ENCODE measurements at places on chromosomes 11 and 22.

- DNase-seq, result no peak
Observed at GRCh38 chr22:19877626-19878339, 23.1 kb upstream of the GNB1L start.

- no peak for DNase-seq
Observed at GRCh38 chr11:104534278-104534677, 364.0 kb downstream of the CASP12 start.

DNA sequence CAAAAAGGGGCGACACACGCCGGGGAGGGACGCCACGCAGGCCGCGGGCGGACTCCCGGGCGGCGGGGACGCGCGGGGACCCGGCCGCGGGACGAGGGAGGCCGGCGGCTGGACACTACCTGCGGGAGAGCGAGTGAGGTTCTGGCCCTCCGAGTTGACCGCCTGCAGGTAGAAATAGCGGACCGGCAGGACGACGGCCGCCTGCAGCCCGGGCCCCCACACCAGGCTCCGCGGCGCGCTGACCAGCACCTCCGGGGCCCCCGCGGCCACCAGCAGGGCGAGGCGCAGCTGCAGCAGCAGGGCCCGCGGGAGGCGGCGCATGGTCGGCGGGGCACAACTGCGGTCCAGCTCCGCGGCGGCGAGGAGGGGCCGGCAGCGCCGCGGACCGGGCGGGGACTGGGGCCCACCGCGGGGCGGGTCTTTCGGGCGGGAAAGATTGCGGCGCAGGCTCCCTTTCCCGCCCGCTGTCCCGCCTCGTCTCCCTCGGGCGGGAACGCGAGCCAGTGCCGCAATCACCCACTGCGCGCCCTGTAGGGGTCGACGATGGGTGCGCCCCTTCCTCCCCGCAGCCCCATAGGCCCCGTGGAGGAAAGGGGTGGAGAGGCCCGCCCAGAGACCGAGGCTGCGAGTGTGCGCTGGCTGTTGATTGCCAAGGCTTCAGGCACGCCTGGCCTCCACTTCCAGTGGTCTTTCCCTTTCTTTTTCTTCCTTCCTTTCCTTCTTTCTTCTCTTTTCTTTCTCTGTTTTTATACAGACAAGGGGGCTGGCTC is at the start of gene POGLUT3:
POGLUT3 (minus strand) TSS at position 339 of the 770 bp plus-strand sequence; CDS start at position 321, 18 bp downstream.
- DNase-seq, result peak; percentile 17

- DNase-seq, result no peak
Observed at GRCh38 chr11:28799316-28799715, 691.1 kb downstream of the METTL15 start.

GRCh38 chr22:22182218-22182989 is 62.2 kb upstream of the VPREB1 start:
- DNase-seq, result no peak

DNA sequence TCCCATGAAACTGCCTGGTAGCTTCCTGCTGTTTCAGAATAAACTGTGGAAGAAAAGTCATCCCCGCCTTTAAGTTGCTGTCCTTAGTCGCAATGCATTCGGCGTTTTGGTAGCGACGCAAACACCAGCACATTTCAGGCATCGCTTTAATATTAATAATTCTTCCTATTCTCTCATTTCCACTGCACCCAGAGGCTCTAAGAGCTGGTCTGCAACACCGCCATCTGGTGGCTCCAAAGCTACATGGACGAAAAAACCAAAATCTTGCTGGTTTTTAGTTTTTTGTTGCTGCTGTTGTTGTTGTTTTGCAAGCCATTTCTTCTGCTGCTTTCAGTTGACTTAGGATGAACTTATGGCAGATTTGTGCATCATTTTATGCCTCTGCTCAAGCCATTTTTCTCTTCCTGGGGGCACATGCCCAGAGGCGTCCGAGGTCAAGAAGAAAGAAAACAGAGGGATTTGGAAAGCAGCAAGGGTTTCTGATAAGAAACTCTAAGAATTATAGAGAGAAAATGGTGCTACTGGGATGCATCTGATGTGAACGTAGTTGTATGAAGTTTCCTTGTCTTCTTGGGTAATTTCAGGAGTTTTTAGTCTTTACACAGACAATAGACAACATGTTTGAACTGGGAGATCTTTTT is 345.4 kb upstream of the KIRREL3 start:
- no peak for DNase-seq

DNA sequence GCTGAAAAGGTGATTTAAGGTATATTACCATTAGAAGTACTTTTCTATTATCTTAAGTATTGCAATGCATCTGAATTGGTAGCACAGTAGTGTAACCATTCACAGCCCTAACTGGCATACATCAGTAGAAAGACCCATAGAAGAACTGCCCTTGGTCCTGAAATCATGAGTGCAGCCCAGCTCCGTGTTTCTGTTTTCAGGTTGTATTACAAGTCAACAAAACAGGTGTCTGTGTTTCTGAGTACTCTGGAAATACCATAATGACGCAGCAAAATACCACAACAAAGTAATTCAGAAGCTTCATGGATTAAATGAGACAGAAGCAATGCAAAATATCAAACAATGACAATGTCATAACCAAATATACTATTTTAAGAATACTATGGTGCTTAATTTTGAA is 226.3 kb downstream of the OPCML start:
- no peak for DNase-seq

DNA sequence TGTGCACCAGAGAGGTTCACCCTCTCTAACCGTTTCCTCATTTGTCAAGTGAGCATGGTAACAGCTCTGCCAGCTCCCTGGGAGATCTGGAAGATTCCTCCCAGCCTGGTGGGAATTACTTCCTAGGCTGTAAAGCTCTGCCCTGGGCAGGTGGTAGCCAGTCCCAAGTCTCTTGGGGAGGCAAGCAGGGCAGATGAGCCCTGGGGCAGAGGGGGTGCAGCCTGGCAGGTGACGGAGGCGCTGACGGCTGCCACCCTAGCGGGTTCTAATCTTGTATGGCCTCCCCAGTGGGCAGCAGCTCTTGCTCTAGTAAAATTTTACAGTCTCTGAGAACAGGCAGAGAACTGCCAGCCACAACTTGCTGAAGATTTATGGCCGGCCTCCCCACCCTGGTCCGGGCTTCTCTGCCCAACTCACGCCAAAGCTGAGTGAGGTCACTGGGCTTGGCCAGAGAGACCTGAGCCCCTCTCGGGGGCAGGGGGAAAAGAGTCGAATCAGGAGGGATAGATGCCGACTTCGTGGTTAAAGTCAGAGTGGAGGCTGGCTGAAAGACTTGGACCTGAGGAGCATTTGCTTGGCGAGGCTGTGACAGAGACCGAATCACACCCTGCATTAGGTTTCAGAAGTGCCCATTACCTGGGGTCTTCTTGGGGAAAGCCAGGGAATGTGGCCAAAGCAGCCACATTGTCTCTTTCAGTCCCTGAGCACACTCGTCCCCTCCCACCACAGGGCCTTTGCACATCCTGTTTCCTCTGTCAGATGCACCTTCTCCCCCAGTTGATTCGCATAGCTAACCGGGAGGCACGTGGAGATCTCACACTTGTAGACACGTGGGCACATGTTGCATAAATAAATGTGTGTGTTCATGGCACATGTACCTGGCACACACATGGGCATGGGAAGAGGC is 188.2 kb downstream of the MN1 start:
- no peak for DNase-seq

DNA sequence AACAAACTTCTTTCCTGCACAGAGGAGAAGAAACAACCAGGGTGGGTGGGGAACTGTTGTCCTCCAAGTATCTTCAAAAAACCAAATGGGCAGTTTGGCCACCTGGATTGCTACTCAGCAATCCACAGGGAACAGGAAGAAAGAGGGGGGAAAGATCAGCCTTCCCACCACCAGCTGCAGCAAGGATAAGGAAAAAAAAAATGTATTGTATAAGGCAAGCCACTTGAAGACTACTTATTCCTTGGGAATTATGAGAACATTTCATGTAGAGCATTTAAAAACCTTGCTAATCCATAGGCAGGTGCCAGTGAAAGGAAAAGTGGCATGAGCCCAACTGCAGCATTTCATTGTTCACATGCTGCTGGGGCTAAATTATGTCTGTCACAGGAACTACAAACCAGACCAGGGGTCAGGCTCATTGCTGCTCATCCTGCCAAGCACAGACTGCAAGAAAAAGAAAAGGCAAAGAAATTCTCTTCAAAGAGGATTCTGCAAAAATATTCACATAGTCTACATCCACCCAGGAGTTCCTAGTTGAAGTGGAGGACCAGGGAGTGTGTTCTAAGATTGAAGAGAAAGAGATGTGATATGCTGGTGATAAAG is 2.2 kb downstream of the RAB30 start:
- DNase-seq, result no peak

DNA sequence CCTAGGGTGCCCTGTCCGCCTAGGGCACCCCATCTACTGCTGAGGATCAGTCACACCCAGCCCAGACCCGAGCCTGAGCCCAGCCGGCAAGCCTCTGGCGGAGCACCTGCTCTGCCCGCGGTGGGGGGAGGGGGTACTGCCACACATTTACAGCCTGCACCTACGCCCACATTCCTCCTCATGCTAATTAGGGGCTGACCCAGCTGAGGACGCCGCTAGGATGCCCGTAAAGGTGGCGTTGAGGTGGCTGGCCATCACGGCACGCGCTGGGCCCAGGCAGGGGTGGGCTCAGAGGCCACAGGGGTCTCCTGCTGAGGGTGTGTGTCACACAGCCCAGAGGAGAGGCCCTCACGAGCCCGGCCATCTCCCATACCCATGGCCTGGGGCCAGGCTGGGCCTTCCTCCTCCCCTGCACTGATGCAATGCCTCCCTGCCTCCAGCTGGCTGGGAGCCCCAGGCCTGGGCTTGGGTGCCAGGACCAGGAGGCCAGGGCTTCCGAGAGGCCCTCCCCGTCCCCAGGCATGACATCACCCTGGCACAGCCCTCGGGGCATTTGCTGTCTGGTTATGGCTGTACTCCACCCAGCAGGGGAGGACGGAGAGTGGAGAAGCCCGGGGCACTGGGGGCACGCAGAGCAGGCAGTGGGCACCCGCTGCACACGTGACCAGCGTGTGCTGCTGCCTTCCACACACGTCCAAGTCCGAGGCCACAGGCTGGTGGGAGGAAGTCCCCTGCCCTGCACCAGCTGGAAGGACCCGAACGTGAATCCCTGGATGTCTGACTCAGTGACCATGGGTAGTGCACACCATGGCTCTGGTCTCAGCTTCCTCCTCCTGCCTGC is 12.7 kb downstream of the DUSP8 start:
- no peak for DNase-seq

DNA sequence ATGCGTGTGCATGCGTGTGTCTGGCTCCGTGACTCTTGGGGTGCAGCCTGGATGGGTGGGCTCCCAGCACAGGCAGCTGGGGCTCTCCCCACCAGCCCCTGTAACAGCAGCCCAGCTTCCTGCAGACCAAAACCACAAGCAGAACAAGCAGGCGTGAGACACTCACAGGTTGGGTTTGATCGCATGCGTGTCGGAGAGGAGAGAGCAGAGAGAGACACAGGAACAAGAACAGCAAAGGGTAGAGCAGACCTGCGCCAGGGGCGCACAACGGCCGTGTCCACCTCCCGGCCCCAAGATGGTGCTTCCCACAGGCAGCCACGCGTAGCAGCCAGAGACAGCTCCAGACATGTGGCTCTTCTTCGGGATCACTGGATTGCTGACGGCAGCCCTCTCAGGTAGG is at the start of gene CD6:
CD6 (plus strand) TSS at position 161 of the 400 bp plus-strand sequence; CDS start at position 347, 186 bp downstream.
- no peak for DNase-seq

DNA sequence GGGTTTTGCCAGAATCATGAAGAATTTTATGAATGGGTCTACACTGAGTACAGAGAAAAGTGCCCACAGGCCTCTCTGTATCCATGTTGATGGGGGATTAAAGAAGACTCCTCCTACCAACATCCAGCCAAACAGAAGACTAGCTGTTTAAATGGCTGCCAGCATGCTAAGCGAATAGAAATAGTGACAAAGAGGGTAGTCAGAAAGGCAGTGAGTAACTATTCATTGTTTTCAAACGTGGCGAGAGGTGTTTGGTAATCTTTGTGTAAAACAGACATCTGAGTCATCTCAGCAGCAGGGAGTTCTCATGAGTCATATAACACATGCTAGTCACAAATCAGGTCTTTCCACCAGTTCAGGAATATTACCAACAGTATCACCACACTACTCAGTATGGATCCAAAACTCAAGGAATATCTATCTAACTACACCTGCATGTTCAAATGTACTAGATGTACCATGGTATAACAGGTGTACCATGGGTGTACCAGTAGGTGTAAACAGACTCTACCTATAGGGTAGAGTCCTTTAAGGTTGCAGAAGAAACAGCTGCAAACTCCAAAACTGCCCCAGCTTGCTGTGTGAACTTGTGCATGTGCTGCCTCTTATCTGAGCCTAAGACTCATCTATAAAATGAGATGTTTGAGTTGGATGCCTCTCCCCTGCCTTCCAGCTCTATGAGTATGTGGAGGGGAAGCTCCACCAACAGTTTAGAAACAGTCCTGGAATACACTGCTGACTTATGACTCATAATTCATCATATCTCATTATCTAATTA is 82.0 kb downstream of the SLC1A2 start:
- peak; percentile 97 for DNase-seq

GRCh38 chr11:57638005-57638781 is 11.5 kb downstream of the YPEL4 start:
- peak; percentile 70 for DNase-seq

DNA sequence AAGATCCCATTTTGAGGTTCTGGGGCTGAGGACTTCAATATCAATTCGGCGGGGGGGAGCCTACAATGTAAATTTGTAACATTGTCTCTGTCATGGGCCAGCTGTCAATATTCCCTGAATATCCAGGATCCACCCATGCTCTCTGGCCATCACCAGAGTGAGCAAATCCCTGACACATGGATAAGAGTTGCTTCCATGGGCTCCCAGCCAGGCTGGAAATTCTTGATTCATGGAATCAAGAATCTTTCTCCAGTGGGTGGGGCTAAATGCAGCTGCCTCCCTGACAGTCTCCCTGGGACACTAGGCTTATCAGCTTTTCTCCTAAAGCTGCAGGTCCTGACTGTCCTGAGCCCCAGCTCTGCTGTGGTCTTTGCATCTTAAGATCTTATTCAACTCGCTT is 86.9 kb upstream of the IGLL5 start:
- no peak for DNase-seq

DNA sequence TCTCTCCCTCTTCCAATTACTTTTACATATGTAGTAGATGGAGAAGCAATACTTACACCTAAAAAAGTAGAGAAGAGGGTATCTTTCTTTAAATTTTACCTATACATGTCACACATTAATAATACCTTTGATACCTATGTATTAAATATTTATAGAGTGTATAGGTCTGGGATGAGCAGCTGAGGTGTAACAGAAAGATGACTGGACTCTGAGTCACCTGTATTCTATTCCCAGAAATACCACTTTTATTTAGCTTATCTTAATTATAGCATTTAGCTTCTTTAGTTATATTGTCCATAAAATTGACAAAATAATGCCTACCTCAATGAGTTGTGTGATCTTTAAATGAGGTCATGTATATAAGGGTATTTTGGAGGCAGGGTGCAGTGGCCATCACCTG is 30.6 kb upstream of the YAP1 start:
- no peak for DNase-seq

DNA sequence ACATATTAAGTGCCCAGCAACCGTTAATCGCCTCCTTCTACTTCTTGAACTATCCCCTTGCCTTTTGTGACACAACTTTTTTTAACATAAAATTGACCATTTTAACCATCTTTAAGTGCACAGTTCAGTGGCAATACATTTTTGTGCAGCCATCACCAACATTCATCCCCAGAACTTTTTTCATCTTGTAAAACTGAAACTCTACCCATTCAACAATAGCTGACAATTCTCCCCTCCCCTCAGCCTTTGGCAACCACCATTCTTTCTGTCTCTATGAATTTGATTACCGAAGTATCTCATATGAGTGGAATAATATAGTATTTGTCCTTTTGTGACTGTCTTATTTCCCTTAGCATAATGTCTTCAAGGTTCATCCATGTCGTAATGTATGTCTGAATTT is 66.0 kb downstream of the MICAL2 start:
- no peak for DNase-seq

All from fibroblast of skin of left biceps (primary cell).